ENCODE measurements at places on chromosomes 5 and 9.

DNA sequence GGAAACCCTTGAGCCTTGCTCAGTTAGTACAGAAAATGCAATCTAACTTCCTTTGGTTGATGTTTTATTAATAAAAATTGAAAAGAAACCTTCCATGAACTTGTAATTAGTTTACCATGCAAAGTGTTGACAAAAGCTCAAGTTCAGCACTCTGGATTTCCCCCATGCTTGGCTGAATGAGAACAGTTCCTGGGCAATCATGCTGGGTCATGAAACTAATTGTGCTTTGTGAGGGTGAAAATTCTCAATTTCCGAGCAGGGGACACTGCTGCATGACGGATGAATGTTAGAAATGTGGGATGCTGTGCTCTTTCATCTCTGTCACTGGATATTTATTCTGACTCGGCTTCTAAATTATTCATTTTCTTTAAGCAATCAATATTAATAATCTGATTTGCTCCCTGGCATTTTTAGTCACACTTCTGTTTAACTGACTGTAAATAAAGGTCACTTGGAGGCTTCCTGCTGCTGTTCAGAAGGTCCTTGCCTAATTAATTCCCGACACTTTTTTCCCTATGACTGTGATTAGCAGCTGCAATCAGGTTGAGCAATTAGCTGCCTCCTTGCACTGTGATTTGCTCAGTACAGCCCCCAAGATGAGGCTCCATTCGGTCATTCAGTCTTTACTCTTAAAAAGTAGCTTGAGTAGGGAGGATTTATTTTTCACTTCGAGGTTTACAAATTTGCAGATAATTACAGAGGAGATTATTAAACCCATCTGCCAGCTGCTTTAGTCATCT lies 678.1 kb upstream of the ZNF608 start:
- no peak for DNase-seq

GRCh38 chr9:97767891-97768290 lies 70.8 kb upstream of the XPA start:
- DNase-seq = no peak

- DNase-seq = no peak
Measured at GRCh38 chr5:11801061-11801460, 103.2 kb downstream of the CTNND2 start.

- DNase-seq = no peak
Measured at GRCh38 chr9:31486630-31487029, 897.8 kb upstream of the ACO1 start.

- DNase-seq = no peak
Measured at GRCh38 chr9:88536023-88536324, 996 bp downstream of the NXNL2 start.

DNA sequence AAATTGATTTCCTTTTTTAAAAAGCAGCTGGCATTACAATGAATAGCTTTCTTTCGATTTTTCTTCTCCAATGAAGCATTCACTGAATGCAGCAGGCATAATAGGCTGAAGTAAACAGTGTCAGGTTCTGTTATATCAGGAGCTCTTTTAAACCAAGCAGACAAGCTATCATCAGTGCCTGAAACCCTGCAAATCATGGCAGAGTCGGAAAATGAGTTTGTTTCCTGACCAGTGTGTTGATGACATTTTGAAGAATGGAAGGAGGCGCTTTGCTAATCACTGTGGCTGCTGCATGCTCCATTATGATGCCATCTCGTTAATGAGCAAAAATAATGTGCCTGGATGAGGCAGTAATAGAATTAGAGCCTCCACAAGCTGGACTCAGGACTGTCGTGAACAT lies 284.5 kb downstream of the ZNF608 start:
- DNase-seq = no peak

GRCh38 chr5:20656262-20656661 lies 668.3 kb upstream of the CDH18 start:
- no peak for DNase-seq

GRCh38 chr5:107887166-107887943 lies 216.6 kb upstream of the EFNA5 start:
- no peak for DNase-seq

GRCh38 chr9:2576631-2577030 lies 45.0 kb upstream of the VLDLR start:
- no peak for DNase-seq

DNA sequence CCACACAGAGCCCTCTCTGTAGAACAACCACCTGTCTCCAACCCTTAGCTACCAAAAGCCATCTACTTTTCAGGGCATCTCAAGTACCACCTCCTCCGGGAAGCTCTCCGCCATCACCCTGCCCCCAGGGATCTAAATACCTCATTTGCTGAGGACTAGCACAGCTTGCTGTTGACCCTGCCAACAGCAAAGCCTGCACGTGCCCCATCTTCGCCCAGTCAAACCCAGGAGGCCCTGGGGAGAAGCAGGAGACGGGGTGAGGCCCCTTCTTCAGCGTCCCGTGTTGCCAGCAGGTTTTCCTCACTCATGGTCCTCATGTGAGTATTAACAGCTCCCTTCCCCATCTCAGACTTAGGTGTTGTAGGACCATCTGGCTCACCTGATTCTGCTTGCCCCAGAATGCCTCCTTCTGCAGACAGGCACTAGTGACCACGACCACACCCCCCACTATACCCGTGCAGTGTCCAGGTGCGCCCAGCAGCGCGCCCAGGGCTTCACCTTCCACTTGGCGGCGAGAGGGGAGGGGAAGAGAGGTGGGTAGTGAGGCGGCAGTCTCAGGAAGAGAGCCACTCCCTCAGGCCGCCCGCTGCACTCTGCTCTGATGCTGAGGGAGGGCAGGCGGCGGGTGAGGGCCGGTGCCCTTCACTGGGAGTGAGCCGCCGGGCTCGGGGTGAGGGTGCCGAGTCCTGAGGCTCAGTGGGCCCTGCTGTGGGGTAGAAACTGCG lies 11.1 kb downstream of the VAV2 start:
- no peak for DNase-seq

DNA sequence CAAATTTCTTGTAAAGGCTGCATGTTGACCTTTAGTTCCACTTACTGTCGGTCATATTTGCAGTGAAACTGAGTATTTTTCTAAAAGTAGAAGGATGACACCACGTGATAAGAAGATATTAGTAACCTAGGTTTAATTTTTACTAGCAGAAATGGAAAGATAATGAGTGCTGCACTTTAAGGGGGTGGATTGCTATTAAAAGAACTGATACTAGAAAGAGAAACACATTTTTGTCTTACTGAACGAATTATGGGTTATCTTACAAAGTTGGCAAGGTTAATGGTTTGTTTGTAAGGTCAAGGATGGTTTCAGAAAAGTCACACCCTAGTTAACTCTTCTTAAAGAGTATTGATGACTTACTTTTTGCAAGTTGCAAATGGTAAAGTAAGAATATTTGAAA lies 2.4 kb downstream of the MACIR start:
- DNase-seq = no peak

DNA sequence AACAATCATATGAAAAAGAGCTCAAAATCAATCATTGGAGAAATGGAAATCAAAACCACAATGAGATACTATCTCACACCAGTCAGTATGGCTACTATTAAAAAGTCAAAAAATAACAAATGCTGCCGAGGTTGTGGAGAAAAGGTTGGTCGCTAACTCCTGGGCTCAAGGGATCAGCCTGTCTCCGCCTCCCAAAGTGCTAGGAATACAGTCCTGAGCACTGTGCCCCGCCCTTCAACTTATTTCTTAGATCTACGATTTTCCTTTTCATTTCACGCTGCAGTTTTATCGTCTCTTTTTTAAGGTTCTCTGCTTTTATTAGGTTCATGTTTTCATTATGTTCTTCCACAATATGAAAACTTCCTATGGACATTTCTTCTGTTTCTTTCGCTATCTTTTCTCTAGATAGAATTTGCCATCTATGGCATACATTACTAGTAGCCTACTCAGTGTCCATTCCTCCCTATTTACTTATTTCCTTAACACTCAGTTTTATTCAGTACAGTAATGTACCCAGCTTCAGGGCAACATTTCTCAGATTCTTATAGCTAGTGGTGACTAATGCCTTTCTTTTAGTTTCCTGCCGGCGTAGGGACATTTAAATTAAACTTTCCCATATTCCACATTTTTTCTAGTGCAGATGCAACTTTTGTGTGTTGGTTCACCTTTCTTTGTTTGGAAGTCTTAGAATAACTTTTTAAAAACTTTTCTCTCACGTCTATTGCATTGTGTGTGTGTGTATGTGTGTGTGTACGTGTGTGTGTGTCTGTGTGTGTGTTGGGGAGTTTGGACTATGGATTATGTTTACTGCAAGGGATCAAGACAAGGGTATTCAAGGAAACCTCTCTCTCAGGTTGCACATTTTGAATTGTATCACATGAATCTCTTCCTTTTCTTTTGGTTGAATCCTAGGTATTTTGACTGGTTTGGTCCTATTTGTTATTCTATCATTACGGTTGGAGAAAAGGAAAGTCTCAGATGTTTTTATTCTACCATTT lies 21.6 kb upstream of the FBN2 start:
- no peak for DNase-seq

DNA sequence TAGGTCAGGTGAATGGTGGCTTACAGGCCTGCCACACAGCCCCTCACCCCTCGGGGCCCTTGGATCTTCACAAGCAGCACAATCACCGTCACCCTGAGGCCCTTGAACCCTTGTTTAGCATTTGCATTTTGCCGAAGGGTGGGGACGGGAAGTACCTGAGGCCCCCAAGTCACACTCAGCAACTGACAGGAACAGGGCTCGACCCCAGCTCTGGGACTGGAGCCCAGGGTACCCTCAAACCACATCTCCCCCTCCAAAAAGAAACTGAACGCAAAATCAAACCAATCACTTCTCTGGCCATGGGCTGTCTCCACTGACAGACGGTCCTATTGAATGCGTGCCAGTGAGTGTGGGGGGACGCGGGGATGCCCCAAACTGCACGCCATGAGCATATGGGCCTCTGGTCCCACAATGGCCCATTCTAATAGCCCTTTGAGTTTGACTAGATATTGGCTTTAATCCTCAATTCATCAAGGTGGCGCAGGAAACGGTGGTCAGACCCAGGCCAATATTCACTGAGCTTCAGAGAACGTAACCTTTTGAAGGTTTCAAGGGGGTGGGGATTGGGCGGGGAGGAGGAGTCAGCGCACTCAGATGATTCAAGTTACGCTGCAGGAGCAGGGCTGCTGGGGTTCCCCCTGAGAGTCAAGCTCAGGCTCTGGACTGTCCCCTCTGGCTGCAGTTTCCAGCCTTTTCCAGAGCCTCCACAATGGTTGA lies 176.0 kb downstream of the DAB2IP start:
- no peak for DNase-seq

- no peak for DNase-seq
Measured at GRCh38 chr5:1887588-1888360, 5.0 kb upstream of the IRX4 start.

Measured in esophagus squamous epithelium (tissue), 5 donors.